ENCODE measurements at places on chromosomes 7 and 10.

- no peak for DNase-seq
Measured at GRCh38 chr10:47013507-47014154, 102.4 kb downstream of the PTPN20 start.

GRCh38 chr7:31284106-31284505, 56.4 kb downstream of the NEUROD6 start:
- DNase-seq = no peak

DNA sequence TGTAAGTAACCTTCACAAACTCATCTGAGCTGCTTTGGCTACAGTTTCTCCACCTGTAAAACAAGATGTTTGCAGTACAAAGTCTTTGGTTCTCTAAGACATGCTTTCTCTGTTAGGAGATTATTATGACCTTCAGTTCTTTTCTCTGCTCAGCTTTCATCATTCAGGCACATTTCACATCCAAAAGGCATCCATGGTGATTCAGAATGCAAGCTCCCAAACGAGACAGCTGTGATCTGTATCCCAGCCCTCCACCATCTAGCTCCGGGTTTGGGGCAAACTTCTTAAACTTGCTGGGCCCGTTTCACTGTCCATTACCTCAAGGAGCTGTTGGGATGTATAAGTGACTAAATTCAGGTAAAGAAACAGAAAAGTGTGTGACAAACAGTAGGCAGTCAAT, 95.8 kb upstream of the COL1A2 start:
- DNase-seq = no peak

GRCh38 chr7:94642838-94643653, 12.9 kb downstream of the SGCE start:
- DNase-seq = no peak

DNA sequence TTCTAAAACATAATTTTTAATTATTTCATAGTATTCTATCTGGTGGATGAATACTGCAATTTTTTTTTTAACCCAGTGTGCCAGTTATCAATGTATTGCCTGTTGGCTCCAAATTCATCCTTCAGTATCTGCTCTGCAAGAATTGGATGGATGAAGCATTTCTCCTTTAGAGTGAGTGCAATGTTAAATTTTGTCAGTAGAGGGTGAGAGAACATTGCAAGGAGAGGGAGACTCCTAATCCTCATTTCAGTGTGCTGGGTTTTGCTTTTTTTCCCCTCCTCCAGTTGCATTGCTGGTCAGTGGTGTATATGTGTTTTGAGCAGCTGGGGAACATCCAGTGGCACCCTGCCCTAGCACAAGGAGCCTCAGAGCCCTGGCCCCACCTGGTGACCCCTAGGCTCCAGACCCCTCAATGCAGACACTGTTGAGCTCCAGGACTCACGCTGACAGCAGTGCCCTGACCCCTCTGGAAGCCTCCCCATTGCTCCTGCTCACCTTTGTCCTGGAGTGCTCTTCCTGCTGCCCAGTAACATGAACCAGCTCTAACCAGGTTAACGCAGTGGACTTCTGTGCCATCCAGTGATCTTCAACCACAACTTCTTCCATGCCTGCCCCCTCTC, 199.4 kb downstream of the USP6NL start:
- DNase-seq = no peak

GRCh38 chr10:761376-761775, 71.9 kb upstream of the DIP2C start:
- DNase-seq = no peak

DNA sequence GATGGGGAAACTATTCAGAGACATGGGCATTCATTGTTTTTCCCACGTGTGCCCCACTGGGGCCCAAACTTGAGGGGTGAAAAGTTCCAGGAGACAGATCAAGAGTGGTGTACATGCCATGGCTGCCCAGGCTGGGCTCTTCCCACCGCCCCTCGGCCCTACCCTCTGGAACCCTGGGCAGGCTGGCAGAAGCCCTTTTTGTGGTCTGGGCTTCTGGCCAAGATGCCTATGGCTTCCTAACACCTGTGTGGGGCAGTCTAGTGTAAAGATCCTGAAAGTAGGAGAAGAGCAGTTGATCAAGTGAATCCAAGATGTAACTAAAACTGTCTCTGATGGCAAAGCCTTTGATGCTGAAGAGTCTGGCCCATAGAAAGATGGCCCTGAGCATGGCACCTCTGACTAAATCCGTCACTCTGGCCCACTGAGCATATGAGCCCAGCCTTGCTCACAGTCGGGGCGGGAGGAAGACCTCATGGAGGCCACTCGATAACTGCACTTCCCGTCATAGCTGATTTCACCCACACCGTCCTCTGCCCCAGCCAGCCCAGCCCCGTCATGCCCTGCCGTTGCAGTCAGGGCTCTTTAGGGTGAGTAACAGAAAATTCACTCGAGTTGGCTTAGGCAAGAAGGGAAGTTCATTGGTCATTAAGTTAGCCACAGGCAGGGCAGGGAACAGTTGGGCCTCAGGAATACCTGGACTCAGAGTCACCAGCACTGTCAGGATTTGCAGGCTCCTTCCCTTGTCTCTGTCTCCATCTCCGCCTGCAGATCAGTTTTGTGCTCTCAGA, 37.9 kb upstream of the MTPAP start:
- no peak for DNase-seq

- no peak for DNase-seq
Measured at GRCh38 chr10:47286591-47287315, 13.2 kb upstream of the GDF10 start.

GRCh38 chr7:98911916-98912315, 33.6 kb downstream of the TRRAP start:
- DNase-seq = no peak

GRCh38 chr7:47725031-47725780, 143.3 kb upstream of the TNS3 start:
- DNase-seq = no peak
